ENCODE measurements at places on chromosomes 4 and X.

DNA sequence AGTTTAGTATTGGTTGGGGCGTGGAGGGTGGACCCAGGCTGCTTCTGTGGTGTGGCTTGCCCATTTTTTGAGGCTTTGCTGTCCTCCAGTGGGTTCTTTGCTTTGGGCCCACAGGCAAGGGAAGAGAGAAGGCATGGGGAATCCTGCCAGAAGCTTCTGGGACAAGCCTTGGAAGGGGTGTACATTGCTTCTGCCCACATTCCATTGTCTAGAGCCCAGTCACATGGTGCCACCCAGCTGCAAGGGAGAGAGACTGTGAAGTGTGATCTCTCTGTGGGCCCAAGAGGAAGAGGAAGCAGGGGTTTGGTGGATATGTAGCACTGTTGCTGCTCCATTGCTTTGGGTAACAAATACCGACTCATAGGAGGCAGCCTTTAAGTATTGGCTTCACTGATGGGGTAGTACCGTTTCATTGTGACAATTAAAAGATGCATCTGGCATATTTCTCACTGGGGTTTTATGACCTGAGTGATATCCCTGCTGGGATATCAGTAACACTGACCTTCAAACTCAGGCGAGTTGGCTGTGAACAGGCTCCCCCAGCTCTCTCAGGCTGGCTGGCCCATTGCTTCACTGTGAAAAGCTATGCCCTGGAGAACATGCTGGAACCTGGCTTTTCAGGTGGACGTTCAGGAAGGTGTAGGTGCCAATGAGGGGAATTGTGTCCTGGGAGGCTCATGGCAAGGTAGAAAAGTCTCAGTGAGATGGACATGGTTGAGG, 85.9 kb downstream of the CLDN34 start:
- no peak for DNase-seq

DNA sequence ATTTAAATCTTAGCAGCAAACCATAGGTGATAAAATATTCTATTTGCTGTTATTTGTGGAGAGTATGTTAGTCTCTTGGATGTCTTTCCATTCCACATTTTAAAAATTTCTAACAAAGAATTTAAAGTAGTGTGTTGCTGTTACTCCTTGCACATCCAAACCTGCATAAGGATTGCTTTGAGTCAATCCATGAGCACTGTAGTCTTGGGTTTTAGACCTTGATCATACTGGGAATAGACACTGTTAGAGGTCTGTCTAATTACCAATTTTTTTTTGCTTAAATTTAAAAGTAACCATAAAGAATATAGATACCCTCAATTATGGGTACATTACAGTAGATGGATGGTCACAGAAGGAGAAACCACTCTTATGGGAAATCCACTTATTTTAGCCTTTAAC, 1.5 kb downstream of the AFP start:
- DNase-seq = no peak

DNA sequence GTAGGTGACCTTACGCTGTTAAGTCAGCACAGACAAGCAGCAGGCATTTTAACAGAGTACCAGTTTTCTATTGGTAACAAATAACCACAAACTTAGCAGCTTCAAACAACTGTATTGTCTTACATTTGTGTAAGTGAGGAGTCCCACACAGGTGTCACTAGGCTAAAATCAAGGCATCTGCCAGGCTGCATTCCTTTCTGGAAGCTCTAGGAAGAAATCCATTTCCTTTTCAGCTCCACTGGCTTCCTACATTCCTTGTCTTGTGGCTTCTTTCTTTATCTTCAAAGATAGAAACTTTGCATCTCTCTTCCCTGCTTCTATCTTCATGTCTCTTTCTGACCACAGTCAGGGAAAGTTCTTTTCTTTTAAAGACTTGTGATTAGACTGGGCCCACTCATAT, 139.9 kb downstream of the TMEM144 start:
- DNase-seq = no peak

GRCh38 chrX:111254896-111255693, 15.2 kb downstream of the CAPN6 start:
- no peak for DNase-seq
